ENCODE measurements at places on chromosomes 3 and 15.

DNA sequence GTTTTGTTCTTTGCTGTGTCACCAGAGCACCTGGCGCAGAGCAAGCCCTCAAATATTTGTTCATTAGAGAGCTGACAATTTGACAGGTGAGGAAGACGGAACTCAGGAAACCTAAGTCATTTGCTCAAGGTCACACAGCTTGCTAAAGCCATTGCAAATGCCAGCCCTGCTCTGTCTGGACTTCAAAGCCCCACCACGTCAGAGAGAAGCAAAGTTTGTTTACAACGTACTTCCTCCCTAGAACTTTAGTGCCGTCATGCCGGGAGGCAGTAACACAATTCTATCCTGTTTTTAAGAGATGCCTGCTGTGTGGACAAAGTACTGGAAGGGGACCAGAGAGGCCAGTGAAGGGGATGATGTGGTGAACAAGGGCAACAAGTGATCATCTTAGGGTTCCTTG lies 216.6 kb upstream of the PRICKLE2 start:
- no peak for DNase-seq

- no peak for DNase-seq
These were observed 1051.7 kb downstream of the ROBO2 start for GRCh38 chr3:78091478-78092119.

- DNase-seq: no peak
These were observed 299 bp downstream of the PAQR9 start for GRCh38 chr3:142963234-142963515.

GRCh38 chr3:173396191-173397041 lies 1.1 kb upstream of the NLGN1 start:
- DNase-seq: no peak

- DNase-seq: no peak
These were observed 12.8 kb downstream of the DCUN1D1 start for GRCh38 chr3:182967218-182968204.

- DNase-seq: no peak
These were observed 10.3 kb downstream of the STOML1 start for GRCh38 chr15:73981761-73982221.

DNA sequence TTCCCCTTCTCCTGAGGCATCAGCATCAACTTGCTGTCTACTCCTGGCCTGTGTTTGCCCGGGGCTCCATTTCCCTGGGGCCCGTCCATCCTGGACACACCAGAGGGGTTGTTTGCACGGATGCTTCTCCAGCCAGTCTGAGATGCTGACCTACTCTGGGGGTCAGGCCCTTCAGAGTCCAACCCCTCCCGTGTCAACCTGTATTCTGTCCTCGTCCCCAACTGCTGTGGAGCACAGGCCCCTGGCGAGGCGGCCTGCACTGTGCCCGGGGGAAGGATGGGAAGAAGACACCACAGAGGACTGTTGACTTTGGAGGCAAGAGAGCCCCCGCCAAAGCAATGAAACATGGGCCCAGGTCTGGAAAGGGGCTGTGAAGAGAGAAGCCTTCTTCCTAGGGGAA lies 25.8 kb downstream of the ALS2CL start:
- DNase-seq: no peak

DNA sequence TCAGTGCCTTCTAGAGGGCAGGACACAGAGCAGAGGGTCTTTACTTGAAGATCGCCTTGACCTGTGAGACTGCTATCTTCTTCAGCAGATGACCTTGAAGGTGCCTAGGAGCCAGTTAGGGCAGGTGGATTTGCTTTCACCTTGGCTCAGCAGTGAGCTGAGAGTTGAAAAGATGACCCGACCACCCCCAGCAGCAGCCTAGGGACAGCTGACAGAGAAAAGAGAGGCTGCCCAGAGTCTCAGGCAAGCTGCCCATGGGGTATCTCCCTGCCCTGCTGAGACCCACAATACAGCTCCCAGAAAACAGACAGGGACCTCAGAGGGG lies 453 bp upstream of the LTF start:
- no peak for DNase-seq
